Stimulated activated CD8-positive, alpha-beta memory T cell treated with anti-CD3 and anti-CD28 coated beads, Interleukin-4, amount 100 ng/mL, for 48 hours (primary cell): ENCODE measurements at places on chromosomes 11 and 22.
A peak's percentile ranks its signal among the peaks of the same experiment; 100 is the strongest.

DNA sequence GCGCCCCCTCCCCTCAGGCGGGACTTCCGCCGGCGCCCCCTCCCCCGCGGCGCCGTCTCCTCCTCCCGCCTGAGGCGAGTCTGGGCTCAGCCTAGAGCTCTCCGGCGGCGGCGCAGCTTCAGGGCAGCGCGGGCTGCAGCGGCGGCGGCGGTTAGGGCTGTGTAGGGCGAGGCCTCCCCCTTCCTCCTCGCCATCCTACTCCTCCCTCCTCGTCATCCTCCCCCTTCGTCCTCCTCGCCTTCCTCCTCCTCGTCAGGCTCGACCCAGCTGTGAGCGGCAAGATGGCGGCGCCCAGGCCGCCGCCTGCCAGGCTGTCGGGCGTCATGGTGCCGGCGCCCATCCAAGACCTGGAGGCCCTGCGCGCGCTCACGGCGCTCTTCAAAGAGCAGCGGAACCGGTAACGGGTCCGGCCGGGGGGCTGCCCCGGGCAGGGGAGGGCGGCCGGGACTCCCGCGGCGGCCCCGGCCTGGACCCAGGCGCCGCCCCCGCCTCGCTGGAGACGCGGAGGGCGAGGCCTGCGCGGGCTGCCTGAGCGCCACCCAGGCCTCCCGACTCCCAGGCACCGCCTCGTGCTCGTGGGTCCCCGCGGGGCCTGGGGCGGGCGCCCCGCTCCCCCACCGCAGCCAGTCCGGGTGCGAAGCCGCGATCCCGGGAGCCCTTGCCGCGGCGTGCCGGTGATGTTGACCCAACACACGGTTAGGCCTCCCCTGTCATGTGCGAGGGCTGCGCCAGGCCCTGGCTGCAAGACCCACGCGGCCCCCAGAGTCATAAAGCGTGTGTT is at the start of gene ATXN10:
Gene ATXN10 (plus strand): TSS at position 52 of the 781 bp plus-strand sequence. CDS start 230 bp downstream, at position 282.
- DNase-seq = peak; percentile 79

DNA sequence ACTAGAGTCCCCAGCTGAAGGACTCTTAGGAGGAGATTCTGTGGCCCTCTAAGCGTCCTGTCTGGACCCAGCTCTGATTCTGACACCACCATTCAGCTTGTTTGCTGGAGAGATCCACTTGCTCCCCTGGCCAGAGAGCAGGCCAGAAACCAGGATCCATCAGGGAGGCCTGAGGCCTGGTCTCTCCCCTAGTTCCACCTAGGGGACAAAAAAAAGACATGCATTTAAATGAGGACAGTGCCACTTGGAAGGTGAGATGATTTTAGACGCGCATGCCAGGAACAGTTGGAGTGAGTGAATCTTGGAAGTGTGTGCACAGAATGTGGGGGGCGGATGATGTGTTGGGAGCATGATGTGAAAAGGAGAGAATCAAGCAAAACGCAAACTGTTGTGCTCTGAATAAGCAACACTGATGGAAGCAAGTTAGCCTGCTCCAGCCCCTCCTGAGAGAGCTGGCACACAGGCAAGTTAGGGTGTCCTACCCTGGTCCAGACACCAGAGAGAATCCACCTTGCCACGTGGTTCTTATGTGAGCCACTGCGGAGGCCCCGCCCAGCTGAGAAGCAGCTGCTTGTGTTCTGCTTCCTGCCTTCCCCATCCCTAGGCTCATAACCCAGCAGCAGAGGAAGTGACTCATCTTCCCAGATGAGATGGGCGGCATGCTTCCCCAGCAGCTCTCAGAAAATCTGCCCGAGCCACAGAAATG is 8.0 kb upstream of the SLCO2B1 start:
- peak; percentile 78 for DNase-seq

- no peak for DNase-seq
Measured at GRCh38 chr11:119410501-119410900, 12.5 kb downstream of the THY1 start.

DNA sequence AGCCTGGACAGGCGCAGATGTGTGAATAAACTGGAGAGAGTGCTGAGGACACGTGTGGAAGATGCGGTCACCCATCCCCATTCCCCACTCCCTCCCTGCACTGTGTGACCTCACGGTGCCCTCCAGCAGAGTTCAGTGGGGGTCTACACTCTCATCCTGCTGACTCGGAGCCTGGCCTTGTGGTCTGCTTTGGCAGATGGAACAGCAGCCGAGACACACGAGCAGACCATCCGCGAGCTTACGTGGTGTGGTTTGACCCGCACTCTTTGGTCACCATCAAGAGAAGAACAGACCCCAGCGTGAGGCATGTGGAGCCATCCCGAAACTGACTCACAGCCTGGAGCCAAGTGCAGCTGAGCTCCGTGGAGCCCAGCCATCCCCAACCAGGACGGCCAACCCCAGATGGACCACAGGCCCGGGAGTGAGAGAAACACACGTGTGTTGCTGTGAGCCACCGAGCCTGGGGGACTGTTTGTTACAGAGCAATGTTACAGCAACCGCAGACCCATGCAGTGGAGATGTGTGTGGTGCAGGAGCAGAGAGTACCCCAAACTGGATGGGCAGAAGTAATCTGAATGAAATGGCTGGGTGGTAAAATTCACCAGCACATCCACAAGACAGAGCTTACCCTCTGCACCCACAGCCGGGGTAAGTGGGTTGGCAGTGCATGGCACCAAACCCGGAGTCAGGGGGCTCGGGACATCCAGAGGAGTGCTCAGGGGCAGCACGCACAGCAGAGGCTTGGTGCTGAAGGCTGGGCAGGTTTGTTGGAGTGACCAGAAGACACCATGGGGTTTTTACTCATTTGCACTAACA is 90.7 kb downstream of the RTL6 start:
- DNase-seq = no peak

DNA sequence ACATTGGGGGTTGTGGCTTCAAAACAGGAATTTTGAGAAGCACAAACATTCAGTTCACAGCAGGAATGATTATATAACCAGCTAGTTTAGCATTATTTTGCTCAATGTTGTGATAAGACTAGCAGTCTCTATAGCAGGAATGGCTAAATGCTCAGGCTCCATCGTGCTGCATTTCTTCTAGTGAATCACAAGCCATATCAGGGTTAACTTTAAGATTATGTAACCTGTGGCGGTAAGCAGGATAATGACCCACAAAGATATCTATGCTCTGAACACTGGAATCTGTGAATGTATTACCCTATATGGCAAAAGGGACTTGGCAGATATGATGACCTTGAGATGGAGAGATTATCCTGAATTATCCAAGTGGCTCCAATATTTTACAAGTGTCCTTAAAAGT is 14.8 kb downstream of the FSHB start:
- no peak for DNase-seq

- no peak for DNase-seq
Measured at GRCh38 chr11:61168800-61169199, 7.6 kb upstream of the VPS37C start.

DNA sequence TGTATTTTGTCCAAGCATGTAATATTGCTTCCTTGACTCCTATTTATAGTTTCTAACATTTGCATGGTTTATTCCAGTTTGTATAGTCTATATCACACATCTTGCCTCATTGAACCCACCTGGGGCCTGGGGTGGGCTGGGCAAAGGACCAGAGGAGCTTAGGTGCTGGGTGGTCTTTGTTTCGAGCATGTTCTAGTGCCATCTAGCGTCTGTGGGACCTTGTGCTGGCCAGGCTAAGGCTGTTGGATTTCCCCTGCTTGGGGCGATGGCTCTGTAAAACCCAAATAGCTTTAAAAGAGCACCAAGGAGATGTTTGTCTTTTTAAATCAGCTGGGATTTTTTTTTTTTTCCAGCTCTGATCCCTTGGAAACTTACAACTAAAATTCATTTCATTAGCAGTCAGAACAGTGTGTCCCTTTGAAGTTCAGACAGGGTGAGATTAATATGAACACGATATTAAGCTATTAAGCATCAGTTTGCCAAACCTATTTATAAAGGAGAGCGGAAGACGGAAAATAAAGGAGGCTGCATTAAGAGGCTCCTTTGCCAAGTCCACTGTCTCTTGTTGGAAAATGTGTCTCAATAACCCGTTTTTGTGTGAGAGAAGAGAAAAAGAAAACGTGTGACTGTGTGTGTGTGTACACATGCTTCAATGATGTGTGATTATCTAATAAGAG is 157.4 kb downstream of the COMMD9 start:
- peak; percentile 25 for DNase-seq

GRCh38 chr11:32255841-32256240 is 165.0 kb downstream of the RCN1 start:
- no peak for DNase-seq

- no peak for DNase-seq
Measured at GRCh38 chr11:6111673-6112072, 4.2 kb downstream of the OR56B4 start.

DNA sequence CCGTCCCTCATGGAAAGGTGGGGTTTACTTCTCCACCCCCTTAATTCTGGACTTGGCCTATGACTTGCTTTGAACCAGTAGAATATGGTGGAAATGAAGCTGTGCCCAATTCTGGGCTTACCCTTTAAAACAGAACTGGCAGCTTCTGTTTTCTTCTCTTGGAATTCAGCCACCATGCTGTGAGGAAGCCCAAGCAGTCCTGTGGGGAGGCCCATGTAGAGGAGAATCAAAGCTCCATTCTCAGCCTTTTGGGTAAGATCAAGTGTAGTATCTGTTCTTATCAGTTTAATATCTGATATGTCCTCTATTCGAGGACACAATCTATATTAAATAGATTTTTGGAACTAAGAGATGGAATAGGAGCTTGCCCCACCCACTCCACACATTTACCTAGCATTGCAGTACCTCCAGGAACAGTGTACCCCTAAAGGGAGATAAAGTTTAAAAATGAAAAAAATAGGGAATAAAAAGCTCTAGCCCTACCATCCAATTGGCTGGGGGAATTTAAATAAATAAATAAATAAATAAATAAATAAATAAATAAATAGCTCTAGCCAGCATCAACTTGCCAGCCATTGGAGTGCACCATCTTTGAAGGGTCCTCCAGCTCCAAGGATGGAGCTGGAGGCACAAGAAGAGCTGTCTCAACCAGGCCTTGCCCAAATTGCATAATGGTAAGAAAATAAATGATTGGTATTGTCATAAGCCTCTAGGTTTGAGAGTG is 13.2 kb upstream of the SYVN1 start:
- DNase-seq = no peak

DNA sequence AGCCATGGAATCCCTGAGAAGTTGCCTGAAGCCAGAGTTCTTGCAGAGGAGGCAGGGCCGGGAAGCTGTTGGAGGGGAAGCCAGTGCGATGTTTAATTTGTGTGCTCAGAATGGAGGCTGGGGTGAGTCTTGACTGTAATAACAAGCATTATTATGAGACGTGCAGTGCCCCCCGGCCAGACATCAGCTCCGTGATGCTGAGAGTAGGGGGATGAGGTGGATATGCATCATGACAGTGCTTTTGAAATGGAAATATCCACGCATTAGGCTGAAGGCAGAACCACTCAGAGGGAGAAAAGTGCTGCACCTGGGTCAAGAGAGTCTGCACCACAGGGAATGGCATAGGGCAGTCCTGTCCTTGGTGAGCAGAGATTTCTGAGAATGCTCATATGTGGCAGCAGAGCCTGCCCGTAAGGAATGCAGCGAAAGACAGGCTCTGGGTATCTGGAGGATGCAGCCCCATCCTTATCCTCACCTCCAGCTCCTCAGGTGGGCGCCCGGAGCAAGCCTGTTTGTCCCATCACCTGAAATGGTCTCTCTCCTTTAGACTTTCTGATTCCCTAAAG is 37.6 kb upstream of the SEZ6L start:
- DNase-seq = no peak

DNA sequence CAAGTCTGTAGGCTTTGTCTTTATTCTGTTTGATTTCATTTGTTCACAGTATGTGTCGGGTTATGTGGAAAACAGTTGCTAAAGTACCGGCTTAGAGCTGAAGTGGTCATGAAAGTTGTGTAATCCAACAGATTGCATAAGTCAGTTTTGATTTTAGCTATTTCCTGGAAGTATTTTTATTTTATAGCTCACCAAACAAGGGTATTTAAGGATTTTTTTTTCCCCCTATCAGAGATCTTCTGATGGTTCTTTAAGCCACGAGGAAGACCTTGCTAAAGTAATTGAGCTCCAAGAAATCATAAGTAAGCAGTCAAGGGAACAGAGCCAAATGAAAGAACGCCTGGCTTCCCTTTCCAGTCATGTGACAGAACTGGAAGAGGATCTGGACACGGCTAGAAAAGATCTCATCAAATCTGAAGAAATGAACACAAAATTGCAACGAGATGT is 55.9 kb downstream of the PPFIA1 start:
- DNase-seq = no peak

DNA sequence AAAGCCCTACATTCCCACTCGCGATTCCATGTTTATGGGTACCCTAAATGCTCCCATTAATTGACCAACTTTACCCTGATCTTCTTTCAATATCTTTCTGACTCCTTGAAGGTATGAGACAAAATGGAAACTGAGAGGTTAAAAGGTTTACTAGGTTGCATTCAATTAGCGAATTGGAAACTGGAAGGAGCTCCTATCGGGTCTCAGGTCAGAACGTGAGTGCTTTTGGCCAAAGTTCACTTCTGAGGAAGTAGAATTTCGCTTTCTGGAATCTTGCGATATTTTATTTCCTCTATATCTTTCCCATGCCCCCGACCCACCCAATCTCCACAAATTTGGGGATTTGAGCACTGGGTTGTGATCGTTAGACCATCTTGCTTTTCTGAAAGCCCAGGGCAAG is 2.6 kb downstream of the EHF start:
- DNase-seq = no peak

GRCh38 chr11:134474942-134475341 is 62.9 kb upstream of the B3GAT1 start:
- peak; percentile 42 for DNase-seq

GRCh38 chr11:114368918-114369680 is 31.2 kb downstream of the C11orf71 start:
- no peak for DNase-seq

DNA sequence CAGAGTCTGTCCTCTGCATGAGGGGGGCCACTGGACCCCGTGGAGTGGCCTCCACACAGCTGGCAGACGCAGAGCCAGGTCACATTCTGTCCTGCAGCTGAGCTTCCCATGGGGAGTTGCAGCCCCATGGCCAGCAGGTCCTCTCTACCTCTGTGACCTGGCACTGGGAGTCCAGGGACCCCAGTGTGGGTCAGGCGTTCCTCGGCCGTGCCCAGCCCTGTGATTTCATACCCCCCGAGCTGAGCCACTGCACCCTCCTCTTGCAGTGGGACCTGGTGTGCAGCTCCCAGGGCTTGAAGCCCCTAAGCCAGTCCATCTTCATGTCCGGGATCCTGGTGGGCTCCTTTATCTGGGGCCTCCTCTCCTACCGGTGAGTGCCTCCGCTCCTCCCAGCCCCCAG is 32.2 kb upstream of the SLC22A12 start:
- DNase-seq = no peak

GRCh38 chr11:102760344-102761035 is 19.9 kb downstream of the MMP10 start:
- DNase-seq = no peak

DNA sequence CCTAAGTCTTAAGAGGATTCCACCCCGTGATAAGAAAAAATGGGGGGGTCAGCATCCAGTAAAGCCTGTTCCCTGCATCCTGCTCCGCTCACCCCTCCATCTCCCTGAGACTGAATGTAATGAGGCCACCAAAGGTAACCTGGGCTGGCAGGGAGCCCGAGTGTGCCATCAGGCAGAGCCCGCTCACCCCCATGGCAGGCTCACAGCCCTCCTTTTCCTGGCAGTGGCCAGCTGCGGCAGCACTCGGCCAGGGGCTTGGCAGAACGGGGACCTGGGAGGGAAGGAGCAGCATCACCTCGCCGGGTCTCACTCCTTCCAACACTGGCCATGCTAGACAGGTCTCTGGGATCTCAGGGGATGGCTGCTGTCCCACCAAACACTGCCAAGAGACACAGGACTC is 64.4 kb downstream of the PRDM11 start:
- DNase-seq = no peak

- DNase-seq = no peak
Measured at GRCh38 chr11:34929794-34930763, 13.7 kb downstream of the PDHX start.

GRCh38 chr11:111777094-111778046 is 11.2 kb upstream of the PPP2R1B start:
- no peak for DNase-seq
